Effector CD4-positive, alpha-beta T cell (primary cell): ENCODE measurements at places on chromosomes 4 and X.

DNA sequence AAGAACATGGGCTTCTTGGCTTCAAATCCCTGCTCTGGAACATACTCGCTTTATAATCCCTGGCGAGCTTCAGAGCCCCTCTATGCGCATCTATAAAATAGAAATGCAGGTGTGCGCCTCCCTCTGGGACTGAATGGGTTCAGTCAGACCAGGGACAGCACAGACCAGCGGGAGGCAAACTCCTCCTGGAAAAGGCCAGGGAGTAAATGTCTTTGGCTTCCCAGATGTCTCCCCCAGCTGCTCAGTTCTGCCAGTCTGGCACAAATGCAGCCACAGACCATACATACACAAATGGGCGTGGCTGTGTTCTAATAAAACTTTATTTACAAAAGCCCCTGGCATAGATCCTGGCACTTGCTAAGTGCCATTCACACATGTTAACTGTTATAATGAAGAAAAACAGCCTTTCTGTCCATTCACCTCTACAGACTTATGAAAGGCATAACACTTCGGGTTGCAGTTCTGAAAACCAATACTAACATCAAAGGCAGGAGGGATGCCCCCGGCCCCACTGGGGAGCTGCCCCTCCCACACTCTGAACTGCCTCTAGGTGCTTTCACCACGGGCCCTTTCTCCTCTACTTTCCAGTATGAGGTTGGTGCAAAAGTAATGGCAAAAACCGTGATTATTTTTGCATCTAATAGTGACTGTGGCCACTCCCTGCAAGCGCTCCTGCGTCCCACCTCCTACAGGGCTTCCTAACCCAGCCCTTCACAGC is 4.6 kb downstream of the JAKMIP1 start:
- DNase-seq = no peak

GRCh38 chr4:95432466-95432865 is 116.3 kb downstream of the UNC5C start:
- DNase-seq = no peak

- DNase-seq = no peak
Measured at GRCh38 chr4:14835708-14836425, 166.4 kb upstream of the CPEB2 start.

DNA sequence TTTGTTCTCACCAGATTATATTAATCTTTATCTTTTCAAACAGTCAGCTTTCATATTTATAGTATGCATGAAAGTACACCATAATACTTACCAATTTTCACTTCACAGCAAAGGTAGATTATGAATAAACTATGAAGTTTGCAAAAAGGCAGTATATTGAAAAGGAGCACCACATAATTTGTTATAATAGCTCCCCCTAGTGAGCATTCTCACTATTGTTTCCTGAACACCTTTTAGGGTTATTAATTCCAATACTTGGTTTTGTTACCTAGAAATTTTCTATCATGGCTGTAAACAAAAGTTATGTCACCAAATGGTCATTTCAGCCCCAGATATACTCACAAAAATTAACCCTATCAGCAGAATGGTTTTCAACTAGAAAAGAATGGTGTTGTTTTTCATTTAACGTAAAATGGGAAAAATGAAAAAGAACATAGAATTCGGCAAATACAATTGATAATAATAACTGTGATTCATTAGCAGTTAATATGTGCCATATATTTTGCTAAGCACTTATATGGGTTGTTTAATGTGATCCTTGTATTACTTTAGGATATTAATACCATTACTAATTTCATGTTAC is 30.2 kb upstream of the NKX6-1 start:
- no peak for DNase-seq

DNA sequence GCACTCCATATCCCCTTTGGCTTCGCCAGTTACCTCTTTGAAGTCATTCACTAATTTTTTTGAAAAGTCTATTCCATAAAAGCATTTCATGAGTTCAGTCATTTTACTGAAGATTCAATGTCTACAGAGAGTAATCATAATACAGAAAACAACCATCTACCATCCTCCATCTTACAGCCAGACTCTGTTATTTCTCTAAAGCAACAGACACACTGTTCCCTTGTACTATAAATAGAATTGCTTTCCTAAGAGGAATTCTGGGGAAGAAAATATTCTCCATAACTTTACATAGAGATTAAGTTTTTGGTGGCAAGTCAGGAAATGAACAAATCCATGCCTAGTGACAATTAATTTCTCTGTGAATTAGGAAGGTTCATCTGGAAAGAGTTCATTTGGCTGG is 37.0 kb downstream of the XK start:
- DNase-seq = no peak

DNA sequence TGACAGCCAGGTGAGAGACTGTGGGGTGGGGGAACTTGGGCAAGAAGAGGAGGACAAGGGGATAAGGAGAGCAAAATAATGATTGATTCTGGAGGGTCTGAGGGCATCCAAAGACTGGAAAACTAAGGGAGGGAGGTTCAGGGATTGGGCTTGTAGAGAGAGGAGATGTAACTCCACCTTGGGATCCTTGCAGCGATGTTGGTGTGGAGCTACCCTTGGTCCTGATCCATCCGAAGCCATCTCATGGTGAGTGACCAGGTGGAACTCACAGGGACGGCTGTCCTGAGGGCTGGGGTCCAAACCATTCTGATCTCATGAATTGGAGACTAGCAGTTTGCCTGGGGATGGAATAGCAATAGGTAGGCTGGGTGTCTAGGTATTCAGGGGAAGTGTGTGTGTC is 1.4 kb upstream of the RAB41 start:
- no peak for DNase-seq
